Stimulated activated CD8-positive, alpha-beta memory T cell treated with anti-CD3 and anti-CD28 coated beads, Interleukin-2, amount 100 ng/mL, for 48 hours (primary cell): ENCODE measurements at places on chromosomes 3 and 15.

- peak; percentile 46 for DNase-seq
These were observed 24.6 kb upstream of the CORO2B start for GRCh38 chr15:68553994-68554720.

- no peak for DNase-seq
These were observed 325.9 kb downstream of the MECOM start for GRCh38 chr3:169337500-169338078.

DNA sequence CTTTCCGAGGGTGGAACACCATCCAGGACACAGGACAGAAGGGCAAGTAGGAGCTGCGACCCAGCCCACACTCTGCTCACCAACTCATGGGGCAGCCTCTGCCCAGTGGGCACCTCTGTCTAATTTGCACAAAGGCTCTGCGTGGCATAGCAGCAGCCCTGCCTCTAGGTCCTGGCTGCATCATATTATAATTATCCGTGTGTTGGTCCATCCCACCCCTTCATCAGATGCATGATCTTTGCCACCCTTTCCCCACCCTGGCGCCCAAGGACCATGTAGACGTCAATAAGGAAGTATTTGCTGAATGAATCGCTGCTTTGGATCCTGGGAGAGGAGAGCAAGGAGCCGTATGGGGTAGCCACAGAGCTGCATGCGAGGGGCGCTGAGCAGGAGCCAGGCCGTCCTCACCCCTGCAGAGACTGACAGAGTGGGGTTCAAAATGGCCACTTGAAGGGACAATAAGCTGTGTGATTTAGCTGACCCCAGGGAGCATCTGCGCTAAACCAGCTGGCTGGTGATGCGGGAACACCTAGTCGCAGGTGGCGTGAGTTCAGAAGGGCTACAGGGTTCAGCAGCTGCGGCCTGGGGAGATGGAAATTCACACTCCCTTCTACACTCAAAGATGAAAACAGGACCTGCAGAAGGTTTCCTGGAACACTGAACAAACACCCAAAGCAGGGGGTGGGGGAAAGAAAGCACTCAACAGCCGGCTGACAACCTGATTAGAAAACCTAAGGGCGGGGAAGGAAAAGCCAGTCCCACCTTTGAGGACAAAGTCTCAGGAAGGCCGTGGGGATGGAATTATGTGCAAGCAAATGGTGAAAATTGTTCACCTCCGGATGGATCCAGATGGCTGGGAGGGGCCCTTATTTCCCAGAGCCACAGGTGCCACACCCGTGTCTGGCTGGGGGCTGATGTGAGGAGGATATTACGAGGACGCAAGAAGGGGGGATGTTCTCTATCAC is 6.4 kb downstream of the MGLL start:
- DNase-seq = no peak

DNA sequence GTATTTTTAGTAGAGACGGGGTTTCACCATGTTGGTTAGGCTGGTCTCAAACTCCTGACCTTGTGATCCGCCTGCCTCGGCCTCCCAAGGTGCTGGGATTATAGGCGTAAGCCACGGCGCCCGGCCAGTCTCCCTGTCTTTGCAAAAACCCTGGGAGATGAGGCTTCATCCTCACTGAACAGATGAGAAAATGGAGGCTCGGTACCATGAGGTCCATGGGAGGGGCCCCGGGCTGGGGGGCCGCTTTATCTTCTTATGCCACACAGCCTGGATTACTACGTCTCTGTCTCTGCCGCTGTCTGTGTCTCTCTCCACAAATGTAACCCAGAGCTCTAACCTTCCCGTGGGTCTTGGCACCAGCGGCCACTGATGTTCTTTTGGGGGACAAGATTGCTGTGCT is 39.1 kb downstream of the ABTB1 start:
- DNase-seq = no peak

DNA sequence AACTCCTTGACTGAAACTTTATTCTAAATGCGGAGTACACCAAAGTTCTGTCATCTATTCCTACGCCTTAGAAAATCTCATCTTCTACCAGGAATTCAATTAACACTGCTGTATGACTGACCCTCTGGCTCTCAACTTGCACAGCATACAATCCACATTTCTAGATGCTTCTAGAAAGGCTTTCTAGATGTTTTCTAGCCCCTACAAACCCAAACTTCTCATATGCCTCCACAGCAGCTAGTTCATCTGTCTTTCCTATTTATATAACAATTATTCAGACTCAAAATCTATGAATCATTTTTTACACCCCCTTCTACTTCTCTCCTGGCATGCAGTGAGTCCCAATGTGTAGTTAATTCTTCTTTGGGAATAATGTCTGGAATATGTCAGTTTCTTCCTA is 13.2 kb downstream of the INO80 start:
- DNase-seq = no peak

DNA sequence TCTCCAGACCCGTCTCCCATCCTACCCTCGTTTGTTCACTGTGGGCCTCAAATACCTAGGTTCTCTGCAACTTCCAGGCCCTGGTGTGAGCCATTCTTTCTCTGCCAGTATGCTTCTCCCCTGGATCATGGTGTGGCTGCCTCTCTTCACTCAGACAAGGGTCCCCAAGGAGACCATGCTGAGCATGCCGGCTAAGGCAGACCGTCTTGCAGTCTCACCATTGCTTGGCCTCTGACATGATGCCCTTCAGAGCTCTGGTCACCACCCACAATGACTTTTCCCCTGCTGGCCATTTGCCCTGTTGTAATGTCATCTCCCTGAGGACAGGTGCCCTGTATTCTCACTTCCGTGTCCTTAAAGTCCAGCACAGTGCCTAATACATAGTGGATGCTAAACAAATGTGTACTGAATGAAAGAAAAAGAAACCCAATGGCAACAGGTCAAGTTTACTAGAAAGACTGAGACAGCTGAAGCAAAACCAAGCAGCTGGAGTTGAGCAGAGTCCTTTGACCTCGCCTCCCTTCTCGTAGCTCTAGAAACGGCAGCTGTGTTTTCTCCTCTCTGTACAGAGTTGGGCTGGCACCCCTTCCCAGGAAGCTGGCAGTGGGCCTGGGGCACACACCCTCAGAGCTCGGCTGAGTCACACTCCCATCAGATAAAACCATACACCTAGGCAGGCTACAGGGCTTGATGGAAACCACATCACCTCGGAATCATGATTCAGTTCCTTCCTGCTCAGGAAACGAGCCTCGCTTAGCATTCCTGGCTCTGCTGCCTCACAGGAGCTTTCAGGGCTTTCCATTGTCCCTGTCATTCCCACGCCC is 8.6 kb downstream of the TLR9 start:
- no peak for DNase-seq
